ENCODE measurements at places on chromosomes 12 and 14.
A peak's percentile ranks its signal among the peaks of the same experiment; 100 is the strongest.

GRCh38 chr12:48995086-48995879 is 3.9 kb downstream of the DDN start:
- peak; percentile 32 for DNase-seq

- DNase-seq = no peak
These were observed 187.3 kb downstream of the CAND1 start for GRCh38 chr12:67456431-67456901.

- DNase-seq = peak; percentile 21
These were observed 636 bp downstream of the GOLGA3 start for GRCh38 chr12:132827763-132828703.

- no peak for DNase-seq
These were observed 10.8 kb upstream of the DUSP6 start for GRCh38 chr12:89363084-89363483.

DNA sequence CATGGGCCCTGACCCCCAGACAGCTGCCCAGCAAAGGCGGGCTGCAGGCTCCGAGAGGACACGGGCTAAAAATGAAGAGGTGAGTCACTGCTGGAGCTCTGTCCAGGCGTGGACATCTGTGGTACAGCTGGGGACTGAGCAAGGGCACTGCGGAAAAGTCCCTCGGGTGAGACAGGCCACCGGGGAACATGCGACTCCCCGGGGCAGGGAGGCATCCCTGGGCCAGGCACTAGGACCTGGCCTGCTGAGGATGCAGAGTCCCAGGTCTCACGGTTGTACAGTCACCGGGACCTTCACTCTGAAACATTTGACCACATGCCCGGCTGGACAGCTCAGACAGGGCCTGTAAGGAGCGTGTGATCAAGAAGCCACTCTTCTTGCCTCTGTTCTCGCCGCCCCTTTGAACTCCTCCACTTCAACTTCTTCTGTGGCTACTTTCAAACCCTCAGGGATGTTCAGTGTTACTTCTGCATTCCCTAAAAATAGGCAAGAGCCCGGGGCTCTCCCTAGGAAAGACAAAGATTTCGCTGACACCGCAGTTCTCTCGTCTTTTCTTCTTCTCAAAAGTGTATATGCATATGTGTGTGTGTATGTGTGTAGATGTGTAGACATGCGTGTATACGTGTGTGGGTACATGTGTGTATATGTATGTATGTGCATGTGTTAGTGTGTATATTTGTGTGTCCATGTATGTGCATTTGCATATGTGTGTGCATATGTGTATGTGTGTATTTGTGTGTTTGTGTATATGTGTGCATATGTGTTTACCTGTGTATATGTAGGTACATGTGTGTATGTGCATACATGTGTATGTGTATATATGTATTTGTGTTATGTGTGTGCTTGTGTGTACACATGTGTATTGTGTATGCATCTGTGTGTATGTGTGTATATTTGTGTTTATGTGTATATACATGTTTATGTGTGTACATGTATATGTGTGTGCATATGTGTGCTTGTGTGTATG is 5.0 kb upstream of the RFLNA start:
- DNase-seq = no peak

- DNase-seq = no peak
These were observed 110.7 kb downstream of the ZFC3H1 start for GRCh38 chr12:71552728-71553501.

DNA sequence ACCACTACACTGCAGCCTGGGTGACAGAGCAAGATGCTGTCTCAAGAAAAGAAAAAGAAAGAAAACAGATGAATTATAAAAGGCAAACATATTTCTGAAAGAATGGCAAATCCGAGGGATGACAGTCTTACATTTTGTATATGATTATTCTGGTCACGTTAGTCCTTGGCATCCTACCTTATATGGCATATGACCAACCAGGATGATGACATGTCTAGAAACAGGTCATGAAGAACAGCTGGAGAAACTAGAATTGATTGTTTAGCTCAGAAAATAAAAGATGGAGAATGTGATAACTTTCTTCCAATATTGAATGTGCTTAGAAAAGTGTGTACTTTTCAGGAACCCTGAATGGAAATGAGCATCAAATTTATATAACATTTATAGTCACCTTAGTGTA is 19.2 kb downstream of the SLC2A14 start:
- no peak for DNase-seq

GRCh38 chr14:26454105-26454504 is 143.7 kb downstream of the NOVA1 start:
- no peak for DNase-seq

DNA sequence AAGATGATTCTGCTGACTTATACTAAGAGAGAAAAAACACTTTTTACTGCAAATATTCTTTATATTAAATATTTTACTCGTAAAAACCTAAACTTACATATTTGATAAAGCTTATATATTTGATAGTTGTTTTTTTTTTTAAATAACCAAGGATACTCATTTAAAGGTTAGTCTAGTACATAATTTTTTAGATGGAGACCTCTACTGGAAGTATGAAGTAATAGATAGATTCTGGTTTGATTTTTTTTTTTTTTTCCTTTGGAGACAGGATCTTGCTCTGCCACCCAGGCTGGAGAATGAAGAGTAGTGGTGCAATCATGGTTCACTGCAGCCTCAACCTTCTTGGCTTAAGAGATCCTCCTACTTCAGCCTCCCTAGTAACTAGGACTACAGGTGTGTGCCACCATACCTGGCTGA is 16.4 kb downstream of the ARID2 start:
- no peak for DNase-seq

DNA sequence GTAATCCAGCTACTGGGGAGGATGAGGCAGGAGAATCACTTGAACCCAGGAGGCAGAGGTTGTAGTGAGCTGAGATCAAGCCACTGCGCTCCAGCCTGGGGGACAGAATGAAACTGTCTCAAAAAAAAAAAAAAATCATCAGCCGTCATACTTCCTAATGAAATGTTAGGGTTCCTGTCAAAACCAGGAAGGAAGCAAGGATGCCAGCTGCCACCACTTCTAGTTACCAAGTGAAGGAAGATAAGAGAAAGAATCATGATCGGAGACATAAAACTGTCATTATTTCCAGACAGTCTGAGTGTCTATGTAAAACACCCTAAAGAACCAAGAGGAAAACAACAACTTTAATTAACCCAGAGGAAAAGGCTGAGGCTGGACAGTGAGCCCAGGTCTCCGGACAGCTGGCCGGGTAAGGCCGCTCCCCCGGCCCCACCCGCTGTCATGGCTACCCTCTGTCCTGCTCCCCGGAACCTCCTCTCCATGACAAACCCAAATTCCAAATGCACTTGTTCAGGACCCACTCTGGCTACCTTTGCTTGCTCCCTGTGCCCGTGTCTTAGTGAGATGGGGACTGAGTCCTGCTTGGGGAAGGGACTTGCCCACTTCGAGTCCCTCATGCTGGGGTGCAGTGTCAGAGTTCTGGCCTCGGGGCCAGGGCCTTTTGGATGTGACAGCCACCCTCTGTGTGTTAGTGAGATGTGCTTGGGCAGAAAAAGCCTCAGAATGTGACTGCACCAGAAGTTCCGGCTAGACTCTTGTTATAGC is 29.0 kb downstream of the SLC6A12 start:
- no peak for DNase-seq

- DNase-seq = no peak
These were observed 63.9 kb downstream of the ANO2 start for GRCh38 chr12:5881101-5881606.

GRCh38 chr12:106256524-106256923 is 8.7 kb upstream of the CKAP4 start:
- no peak for DNase-seq

DNA sequence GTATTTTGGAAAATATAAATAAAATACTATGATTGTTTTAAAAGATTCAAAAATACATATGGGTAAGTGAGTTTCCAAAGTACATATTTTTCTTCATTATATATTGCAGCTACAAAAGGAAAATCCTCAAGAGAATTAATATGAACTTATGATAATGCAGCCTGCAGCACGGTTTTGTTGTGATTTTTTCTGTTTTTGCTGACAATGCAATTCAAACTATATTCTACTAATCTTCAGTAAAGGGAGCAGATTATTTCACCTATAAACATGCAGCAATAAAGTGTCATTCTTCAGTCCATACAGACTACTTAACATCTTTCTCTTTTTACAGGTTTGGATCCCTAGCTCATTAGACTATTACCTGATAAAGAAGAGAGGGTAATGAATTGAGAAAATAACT is 582.1 kb upstream of the MGAT4C start:
- DNase-seq = no peak

GRCh38 chr12:68673788-68674187 is 13.0 kb upstream of the NUP107 start:
- DNase-seq = no peak

- DNase-seq = peak; percentile 38
These were observed 247.6 kb downstream of the RPAP3 start for GRCh38 chr12:47458279-47458678.

GRCh38 chr14:22798528-22798927 is 16.7 kb downstream of the SLC7A7 start:
- no peak for DNase-seq

GRCh38 chr14:104883681-104884361 is 18.8 kb downstream of the CEP170B start:
- DNase-seq = no peak

- no peak for DNase-seq
These were observed 94.5 kb downstream of the TTC7B start for GRCh38 chr14:90721619-90722305.

GRCh38 chr12:90710711-90711110 is 244.3 kb downstream of the CCER1 start:
- DNase-seq = no peak

GRCh38 chr12:13559318-13559978 is 362.9 kb downstream of the EMP1 start:
- DNase-seq = no peak

DNA sequence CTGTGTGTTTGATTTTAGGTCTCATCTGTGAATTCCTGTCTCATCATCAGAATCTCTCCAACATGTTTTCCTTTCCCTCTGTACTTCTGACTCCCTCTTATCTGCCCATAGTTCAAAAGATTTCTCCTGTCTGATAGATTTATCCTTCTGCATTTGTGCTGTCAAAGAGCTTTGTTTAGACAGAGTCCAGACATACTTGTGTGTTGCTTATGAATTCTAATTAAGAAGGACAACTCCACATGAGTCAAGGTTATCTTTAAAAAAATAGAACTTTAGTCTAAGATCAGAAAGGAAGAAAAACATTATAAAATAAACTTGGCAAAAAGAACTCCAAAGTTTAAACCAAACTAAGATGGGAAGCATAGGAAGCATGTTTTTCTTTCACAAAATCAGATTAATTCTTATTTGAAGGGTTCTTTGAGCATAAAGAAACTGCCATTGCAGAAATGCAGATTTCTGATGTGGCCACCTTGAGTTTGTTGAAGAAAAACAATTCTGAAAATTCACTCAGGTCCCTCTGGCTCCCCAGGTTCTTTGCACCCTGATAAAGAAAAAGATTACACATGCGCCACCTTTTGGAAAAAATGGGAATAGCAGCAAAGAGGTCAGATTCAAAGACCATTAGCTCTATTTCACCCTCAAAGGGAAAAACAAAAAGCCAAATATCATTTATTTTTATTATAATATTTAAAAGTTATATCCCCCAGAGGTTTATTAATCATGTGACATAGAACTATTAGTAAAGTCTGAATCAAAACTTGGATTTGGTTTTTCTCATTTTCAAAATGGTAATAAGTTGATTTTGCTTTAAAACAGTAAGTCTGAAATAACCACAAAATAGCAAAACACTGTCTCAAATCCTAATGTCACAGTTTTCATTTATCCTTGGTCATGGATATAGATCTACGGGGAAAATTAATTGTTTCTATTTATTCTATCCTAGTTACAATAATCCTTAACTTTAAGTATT is 143.7 kb upstream of the DCN start:
- no peak for DNase-seq

GRCh38 chr14:66247662-66248193 is 238.4 kb upstream of the CCDC196 start:
- no peak for DNase-seq

GRCh38 chr12:7793211-7793610 is 4.0 kb downstream of the NANOG start:
- no peak for DNase-seq

DNA sequence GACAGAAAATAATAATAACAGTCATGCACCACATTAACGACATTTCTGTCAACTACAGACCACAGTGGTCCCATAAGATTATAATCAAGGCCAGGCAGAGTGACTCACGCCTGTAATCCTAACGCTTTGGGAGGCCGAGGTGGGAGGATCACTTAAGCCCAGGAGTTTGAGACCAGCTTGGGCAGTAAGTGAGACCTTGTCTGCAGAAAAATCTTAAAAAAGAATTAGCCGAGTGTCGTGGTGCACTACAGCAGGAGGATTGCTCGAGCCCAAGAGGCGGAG is 8.6 kb downstream of the NAB2 start:
- no peak for DNase-seq

GRCh38 chr12:96293093-96293492 is 98.9 kb downstream of the ELK3 start:
- DNase-seq = no peak

GRCh38 chr12:113385282-113385882 is 18.3 kb downstream of the SDS start:
- no peak for DNase-seq

GRCh38 chr14:55303125-55303499 is 31.9 kb downstream of the FBXO34 start:
- no peak for DNase-seq

- no peak for DNase-seq
These were observed 46.9 kb downstream of the PRMT8 start for GRCh38 chr12:3537719-3538465.

DNA sequence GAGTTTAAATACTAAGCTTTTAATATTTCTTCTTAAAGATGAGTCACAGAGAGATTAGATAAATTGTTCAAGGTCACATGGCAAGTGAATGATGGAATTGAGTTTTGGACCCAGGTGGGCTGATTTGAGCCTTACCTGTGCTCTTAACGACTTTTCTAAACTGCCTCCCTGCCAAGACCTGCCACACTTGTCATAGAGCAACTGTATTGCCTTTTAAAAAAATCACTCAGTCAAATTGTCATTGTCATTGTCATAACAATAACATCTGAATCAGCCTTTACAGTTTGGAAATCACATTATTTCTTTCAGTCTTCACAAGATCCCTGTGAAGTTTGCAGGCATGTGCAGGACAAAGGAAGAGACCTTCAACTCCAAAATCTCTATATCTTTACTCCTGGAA is 25.7 kb downstream of the SLC4A8 start:
- no peak for DNase-seq

DNA sequence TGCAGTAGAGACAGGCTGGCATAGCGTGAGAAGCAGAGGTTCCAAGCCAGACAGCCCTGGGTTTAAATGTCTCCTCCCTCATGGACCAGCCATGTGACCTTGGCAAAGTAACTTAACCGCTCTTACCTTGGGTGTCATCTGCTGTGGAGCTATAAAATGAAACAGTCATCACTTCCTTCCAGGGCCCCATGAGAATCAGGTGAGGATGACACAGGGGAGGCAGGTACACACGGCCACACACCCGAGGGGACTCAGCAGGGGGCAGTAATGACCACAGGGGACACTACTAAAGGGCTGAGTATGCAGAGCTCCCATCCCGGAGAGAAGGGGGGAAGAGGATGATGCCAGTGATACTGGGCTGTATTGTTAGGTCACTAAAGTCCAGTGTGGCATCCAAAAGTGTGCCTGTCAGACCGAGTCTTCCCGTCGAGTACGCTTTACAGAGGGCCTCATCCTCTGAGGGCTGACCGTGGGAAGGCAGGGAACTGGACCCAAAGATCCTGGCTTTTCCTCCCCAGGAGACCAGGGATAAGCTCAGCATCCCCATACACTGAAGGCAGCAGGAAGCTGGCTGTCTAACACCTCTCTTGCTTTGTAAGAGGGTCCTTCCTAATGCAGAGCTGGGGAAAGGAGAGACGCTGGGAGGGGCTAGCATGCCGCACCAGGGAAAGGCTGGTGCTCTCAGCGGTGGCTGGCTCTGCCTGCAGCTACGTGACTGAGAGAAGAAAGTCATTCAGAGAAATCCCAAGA is 94.2 kb downstream of the SINHCAF start:
- no peak for DNase-seq
